Neural progenitor cell (in vitro differentiated cells): ENCODE measurements at places on chromosomes 5 and 9. TPM values are rescaled to one million over a fixed set of nuclear protein-coding genes. Genes with fewer than 3 reads are reported as not detected.

TSLP gene
- not detected in 2 replicates for total RNA-seq

FOXD4L4 gene
- total RNA-seq, result 0.15 TPM in 1 of 2 replicates, not detected in the other

RASEF gene
- total RNA-seq, result 0.21 and 0.87 TPM in 2 replicates

COL15A1 gene
- 0.71 and 3.2 TPM in 2 replicates for total RNA-seq

GAPT gene
- total RNA-seq, result not detected in 2 replicates

- no peak for DNase-seq
Measured at GRCh38 chr5:145587710-145588109, 247.4 kb downstream of the PRELID2 start.

- DNase-seq, result no peak
Measured at GRCh38 chr9:130590305-130590704, 10.9 kb downstream of the FUBP3 start.

DNA sequence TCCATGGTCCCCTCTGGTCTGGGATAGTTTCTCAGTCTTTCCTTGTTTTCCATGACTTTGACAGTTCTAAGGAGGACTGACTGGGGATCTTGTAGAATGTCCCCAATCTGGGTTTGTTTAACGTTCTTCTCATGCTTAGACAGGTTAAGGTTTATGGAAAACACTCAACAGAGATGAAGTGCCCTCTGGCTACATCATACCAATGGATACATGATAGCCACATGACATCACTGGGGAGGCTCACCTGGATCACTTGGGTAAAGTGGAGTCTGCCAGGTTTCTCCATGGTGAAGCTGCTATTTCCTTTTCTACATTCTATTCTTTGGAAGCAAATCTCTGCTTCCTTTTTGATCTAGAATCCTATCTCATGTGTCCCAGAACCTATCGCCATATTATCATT is 23.8 kb upstream of the ALDH1B1 start:
- DNase-seq, result no peak

- no peak for DNase-seq
Measured at GRCh38 chr9:133114886-133115603, 6.0 kb downstream of the RALGDS start.

GRCh38 chr5:137122075-137122474 is 377.1 kb downstream of the SPOCK1 start:
- DNase-seq, result no peak

DNA sequence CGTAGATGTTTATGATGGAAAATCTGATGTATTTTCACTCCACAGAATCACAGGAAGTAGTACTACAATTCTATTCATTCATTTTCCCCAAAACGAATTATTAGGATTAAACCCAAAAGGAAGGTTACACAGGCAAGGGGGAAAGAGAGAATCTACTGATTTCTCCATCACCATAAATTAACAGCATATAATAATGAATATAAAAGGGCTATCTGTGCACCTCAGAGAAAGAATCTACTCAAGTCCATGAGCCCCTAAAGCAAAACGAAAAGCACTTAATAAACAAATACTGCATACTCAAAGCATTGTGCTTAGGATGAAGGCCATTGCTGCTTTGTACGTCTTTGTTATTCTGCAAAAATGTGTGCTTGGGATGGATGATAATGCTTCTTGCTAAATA is 740.5 kb upstream of the SEMA6A start:
- DNase-seq, result no peak

DNA sequence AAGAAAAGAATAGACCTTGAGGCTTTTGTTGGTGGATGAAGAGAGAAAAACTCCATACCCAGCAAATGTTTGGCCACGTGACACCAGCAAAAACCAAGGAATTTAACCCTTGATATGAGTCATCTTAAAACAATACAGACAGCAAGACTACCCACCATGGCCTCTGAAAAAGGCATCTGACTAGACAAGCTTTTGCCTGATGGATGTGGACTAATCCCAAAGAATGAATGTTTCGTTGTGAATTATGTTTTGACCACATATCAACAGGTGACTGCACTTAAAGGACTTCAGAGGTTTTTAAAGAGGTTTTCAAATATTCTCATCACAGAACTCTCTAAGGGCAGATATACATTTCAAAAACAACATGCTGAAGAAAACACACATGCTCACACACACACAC is 33.0 kb upstream of the SLC1A3 start:
- DNase-seq, result no peak
